PC-3 (cell line): ENCODE measurements at places on chromosomes 7 and 10. TPM values are rescaled to one million over a fixed set of nuclear protein-coding genes. Genes with fewer than 3 reads are reported as not detected.

DNA sequence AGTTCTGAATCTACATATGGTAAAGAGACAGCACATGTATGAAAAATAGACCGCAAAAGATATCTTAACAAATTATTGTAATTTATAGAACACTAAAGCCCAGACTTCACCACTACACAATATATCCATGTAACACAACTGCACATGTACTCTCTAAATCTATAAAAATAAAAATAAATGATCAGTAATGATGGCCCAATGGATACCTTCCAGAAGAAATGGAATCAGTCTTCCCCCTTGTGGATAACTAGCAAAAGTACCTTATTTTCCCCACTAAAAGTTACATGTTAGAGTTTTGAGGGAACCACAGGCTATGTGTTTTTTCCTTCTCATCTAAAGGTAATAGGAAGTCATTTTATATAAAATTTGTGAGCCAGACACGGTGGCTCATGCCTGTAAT lies 25.7 kb downstream of the C7orf25 start:
- peak overlapping the region; percentile 18; the same call in 1 of the 2 replicates for H3K27ac ChIP-seq
- H3K4me1 ChIP-seq: peaks cover 36% of the 10 kb centered on the region

- no peaks in the 10 kb centered on the region for H3K36me3 ChIP-seq
- no peak overlapping the region for H3K27ac ChIP-seq
- no peaks in the 10 kb centered on the region for H3K4me1 ChIP-seq
- no peak for DNase-seq
Measured at GRCh38 chr10:47098964-47099363, 187.7 kb downstream of the PTPN20 start.

DNA sequence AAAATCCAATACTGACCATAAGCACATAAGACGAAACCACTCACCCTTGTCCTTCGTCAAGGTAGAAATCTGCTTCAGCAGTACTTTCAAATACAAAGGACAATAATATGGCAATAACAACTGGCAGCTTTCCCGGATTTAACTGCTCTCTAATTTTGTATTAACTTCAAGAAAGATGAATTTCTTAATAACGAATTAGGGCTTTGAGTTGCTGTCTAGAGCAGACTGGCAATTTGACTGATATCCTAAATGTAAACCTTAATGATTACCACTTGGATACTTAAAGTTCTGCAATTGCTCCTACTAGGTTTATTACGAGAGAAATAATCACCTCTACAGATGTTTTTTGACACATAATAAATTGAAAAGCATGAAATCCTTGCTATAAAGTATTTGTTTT lies 418.7 kb downstream of the MAGI2 start:
- no peaks in the 10 kb centered on the region for H3K27me3 ChIP-seq
- DNase-seq: no peak

GRCh38 chr10:102231357-102232318 lies 5.5 kb downstream of the ELOVL3 start:
- peaks cover 4% of the 10 kb centered on the region; the same call in 1 of the 2 replicates for H3K27me3 ChIP-seq
- no peaks in the 10 kb centered on the region for H3K36me3 ChIP-seq
- peak; percentile 52 for DNase-seq
- no peak overlapping the region for H3K27ac ChIP-seq
- peaks cover 14% of the 10 kb centered on the region for H3K4me1 ChIP-seq
- no peak overlapping the region; the same call in 1 of the 2 replicates for H3K4me3 ChIP-seq

DNA sequence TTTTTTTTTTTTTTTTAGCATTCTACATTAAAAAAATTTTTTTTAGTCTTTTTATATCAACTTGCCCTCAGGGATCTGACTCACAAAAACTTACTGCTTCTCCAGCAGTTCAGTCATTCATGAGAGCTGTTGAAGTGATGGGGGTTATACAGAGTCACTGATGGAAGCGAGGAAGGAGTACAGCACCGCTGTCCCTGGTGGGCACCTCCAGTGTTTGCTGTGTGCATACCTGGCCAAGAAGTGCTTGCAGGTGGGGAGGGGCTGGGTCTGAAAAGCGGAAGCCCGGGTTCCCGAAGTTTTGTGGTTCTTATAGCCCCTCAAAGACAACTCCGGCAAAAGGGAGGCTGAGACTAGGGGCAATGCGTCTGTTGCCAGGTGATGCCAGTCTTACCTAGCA lies 46.2 kb downstream of the MINDY4 start:
- H3K36me3 ChIP-seq: no peaks in the 10 kb centered on the region
- no peak overlapping the region for H3K27ac ChIP-seq
- no peaks in the 10 kb centered on the region for H3K27me3 ChIP-seq

GRCh38 chr10:92787557-92788152 lies 60.7 kb upstream of the EXOC6 start:
- H3K36me3 ChIP-seq: no peaks in the 10 kb centered on the region
- no peak overlapping the region for H3K27ac ChIP-seq
- no peaks in the 10 kb centered on the region for H3K4me1 ChIP-seq
- no peak overlapping the region for H3K4me3 ChIP-seq
- DNase-seq: no peak
- H3K27me3 ChIP-seq: no peaks in the 10 kb centered on the region

GRCh38 chr10:70811881-70812280 lies 3.9 kb upstream of the SGPL1 start:
- no peaks in the 10 kb centered on the region for H3K27me3 ChIP-seq
- no peak overlapping the region for H3K4me3 ChIP-seq
- H3K36me3 ChIP-seq: no peaks in the 10 kb centered on the region
- peaks cover 38% of the 10 kb centered on the region for H3K4me1 ChIP-seq

- no peaks in the 10 kb centered on the region for H3K4me1 ChIP-seq
- no peak overlapping the region for H3K4me3 ChIP-seq
- no peak overlapping the region for H3K27ac ChIP-seq
- peak; percentile 47 for DNase-seq
Measured at GRCh38 chr10:6689036-6689435, 109.0 kb upstream of the PRKCQ start.

DNA sequence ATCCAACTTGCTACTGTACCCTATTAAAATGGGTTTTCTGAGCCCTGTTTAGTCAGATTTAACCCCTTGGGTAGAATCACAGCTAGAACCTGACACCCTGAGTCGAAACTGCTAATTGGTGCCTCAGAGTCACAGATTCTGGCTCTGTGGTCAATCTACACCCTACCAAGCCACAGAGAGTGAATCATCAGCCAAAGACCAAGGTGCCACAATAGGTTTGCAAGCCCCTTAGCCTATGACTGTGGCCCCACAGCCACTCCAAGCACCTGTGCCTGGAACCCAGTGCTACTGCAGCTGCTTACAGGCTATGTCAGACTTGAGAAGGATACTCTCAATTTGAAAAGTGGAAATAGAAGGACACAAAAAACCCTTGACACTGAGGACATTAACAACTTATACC lies 202.8 kb upstream of the KCND2 start:
- DNase-seq: no peak
- H3K4me3 ChIP-seq: no peak overlapping the region
- no peaks in the 10 kb centered on the region for H3K36me3 ChIP-seq
- no peaks in the 10 kb centered on the region for H3K4me1 ChIP-seq

DNA sequence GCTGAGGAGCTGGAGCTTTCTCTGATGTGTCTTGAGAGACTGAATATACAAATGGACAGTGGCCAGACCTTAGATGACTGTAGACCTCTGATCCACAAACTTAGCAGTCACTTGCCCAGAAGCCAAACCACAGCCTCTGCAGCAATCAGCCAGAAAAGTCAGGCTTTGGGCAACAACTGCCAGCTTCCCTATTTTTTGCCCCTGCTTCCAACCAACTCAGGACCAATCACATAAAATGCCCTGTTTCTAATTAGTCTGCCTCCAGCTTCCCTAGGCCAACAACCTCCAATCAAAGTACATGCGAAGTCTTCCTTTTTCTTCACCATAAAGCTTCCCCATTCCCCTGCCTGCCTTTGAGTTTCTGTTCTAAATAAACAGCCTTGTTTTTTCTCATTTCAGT lies 37.8 kb upstream of the CACUL1 start:
- no peaks in the 10 kb centered on the region; the same call in 1 of the 2 replicates for H3K27me3 ChIP-seq
- H3K4me3 ChIP-seq: no peak overlapping the region
- H3K27ac ChIP-seq: no peak overlapping the region

- no peaks in the 10 kb centered on the region for H3K27me3 ChIP-seq
- DNase-seq: no peak
- no peak overlapping the region for H3K27ac ChIP-seq
- peaks cover 11% of the 10 kb centered on the region for H3K4me1 ChIP-seq
- H3K4me3 ChIP-seq: no peak overlapping the region
Measured at GRCh38 chr7:7573701-7574100, 7.0 kb downstream of the MIOS start.

GRCh38 chr10:16011548-16011947 lies 151.2 kb upstream of the MINDY3 start:
- H3K27ac ChIP-seq: no peak overlapping the region
- H3K27me3 ChIP-seq: no peaks in the 10 kb centered on the region
- no peaks in the 10 kb centered on the region for H3K4me1 ChIP-seq
- H3K36me3 ChIP-seq: no peaks in the 10 kb centered on the region
- DNase-seq: peak; percentile 44

DNA sequence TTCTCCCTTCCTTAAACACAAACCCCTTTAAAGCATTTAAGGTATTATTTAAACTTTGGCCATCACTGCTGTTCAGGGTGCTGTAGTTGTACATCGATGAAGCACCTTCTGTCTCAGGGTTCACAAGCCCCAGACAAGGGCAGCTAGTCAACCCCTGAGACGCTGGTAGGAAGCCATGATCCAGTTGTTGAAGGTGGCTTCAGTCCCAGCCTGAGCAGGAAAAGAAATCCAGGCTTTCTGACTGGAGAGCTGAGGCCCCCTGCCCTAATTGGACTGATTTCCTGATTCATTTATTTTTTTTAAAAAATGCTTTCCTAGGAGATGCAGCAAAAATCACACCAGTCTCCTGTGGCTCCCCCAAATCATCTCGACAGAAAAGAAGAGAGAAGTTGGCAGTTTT lies 15.8 kb downstream of the CPA1 start:
- no peaks in the 10 kb centered on the region for H3K36me3 ChIP-seq
- no peak overlapping the region for H3K4me3 ChIP-seq
- H3K27ac ChIP-seq: no peak overlapping the region

DNA sequence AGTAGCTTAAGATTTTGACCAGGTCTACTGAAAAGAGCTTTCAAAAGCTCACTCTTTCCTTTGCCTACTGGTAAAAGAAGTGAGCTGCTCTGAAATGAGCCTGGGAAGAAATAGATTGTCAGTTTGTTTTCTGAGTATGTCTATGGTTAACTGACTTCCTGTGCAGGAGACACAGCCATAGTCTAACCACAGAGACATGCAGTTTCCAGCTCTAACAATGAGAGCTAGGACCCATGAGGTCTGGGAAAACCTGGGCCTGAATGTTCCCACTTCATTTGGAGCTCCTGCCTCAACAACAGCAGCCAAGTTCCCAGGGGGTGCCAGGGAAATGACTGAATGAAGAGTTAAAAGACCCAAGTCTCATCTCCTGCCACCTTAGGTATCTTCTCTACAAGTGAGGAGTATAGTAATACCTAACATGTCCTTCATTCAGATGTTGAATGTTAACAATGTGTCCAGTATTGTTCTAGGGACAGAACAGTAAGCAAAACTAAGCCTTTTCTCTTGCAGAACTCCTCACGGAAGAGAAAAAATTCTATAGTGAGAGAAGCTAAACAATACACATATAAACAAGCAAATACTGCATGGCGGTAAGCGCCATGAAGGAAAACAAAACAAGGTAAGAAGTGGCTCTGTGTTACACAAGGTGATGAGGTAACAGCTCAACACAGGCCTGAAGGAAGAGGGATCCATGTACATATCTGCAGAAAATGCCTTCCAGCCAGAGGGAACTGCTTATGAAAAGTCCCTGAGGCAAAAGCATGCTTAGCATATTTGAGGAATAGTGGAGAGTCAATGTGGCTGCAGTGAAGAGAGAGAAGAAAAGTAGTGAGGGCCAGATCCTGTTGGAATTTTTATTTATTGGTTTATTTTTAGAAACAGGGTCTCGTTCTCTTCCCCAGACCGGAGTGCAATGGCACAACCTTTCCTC lies 26.4 kb upstream of the ANKRD1 start:
- H3K36me3 ChIP-seq: no peaks in the 10 kb centered on the region
- H3K4me3 ChIP-seq: no peak overlapping the region
- no peaks in the 10 kb centered on the region for H3K27me3 ChIP-seq
- no peak for DNase-seq
- no peaks in the 10 kb centered on the region for H3K4me1 ChIP-seq

- no peaks in the 10 kb centered on the region for H3K4me1 ChIP-seq
- no peak for DNase-seq
- H3K36me3 ChIP-seq: no peaks in the 10 kb centered on the region
- no peak overlapping the region for H3K27ac ChIP-seq
Measured at GRCh38 chr7:116665332-116665996, 6.5 kb upstream of the MET start.

DNA sequence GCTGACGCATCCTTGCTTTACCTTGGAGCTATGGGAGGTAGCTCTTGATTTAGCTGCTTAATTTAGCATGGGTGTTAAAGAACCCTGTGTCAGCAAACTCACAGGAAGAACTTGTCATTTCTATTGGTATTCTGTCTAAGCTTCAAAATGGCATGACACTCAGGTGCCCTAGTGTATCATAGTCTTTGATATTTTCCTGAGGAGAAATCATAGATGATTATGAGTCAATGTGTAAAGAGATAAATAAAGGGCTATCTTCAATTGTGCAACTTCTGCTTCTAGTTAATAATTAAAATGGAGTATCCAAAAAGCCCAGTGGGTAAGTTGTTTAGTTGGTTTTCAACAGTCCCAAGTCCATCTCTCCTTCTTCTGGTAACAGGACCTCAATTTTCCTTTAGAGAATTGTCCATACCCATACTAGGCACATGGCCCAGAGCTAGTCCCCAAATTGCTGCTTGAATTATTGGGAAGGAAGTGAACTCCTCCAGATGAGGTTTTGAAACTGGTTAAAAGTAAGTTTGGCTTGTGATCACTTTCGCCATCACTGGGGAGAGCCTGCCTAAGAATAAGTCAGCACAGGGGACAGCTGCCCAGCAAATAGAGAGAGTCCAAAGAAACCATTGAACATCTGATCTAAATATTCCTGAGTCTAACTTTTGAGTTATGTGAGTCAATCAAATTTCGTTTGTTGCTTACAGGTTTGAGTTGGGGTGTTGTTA lies 169.0 kb upstream of the PHYHIPL start:
- H3K4me3 ChIP-seq: no peak overlapping the region
- no peak for DNase-seq
- H3K36me3 ChIP-seq: no peaks in the 10 kb centered on the region
- H3K27ac ChIP-seq: no peak overlapping the region
- H3K4me1 ChIP-seq: no peaks in the 10 kb centered on the region
- H3K27me3 ChIP-seq: peaks cover 30% of the 10 kb centered on the region; the same call in 1 of the 2 replicates

GRCh38 chr10:94232711-94233383 lies 129.9 kb downstream of the NOC3L start:
- H3K36me3 ChIP-seq: no peaks in the 10 kb centered on the region
- no peak overlapping the region for H3K27ac ChIP-seq
- H3K4me3 ChIP-seq: no peak overlapping the region

Gene UPF2
- total RNA-seq: 10.4 and 12.0 TPM in 2 replicates

Gene SPDYE8
- total RNA-seq: not detected in 2 replicates

Gene HECTD2
- 2.9 and 4.0 TPM in 2 replicates for total RNA-seq

Gene LOXL4
- total RNA-seq: 7.8 and 8.2 TPM in 2 replicates

Gene SPDYE2
- total RNA-seq: not detected in 2 replicates

Gene KNDC1
- total RNA-seq: not detected in 2 replicates

Gene SLC26A3
- total RNA-seq: not detected in 2 replicates

Gene ZNF117
- total RNA-seq: 1.9 and 2.1 TPM in 2 replicates

Gene SEMA4G
- total RNA-seq: 2.6 TPM in 2 replicates

Gene IGFBP3
- 120 and 136 TPM in 2 replicates for total RNA-seq

Gene TCF7L2
- total RNA-seq: 14.3 and 16.1 TPM in 2 replicates

Gene ASB10
- total RNA-seq: not detected in 2 replicates
